Uterus (tissue), 4 donors: ENCODE measurements at places on chromosomes 5 and 9. TPM values are rescaled to one million over a fixed set of nuclear protein-coding genes. Genes with fewer than 3 reads are reported as not detected.

The BRINP1 gene
- not detected for total RNA-seq

The CARD6 gene
- 12.5 TPM for total RNA-seq

The ATP10B gene
- total RNA-seq: 0.29 TPM

The ZBED3 gene
- 5.9 TPM for total RNA-seq

The PCDHGA8 gene
- 0.59 TPM for total RNA-seq

The ZFP2 gene
- total RNA-seq: 0.26 TPM

The GLRA1 gene
- not detected for total RNA-seq

The TMCO6 gene
- total RNA-seq: 20.4 TPM

The MAPK9 gene
- 45.1 TPM for total RNA-seq

The MAPKAP1 gene
- total RNA-seq: 63.0 TPM

The LCN2 gene
- not detected for total RNA-seq

The MARCHF3 gene
- total RNA-seq: 7.4 TPM

The UNC5A gene
- not detected for total RNA-seq

The EDIL3 gene
- total RNA-seq: 27.1 TPM

The SPTAN1 gene
- 244 TPM for total RNA-seq

The MRPS27 gene
- 45.9 TPM for total RNA-seq

The TRIM7 gene
- total RNA-seq: 7.7 TPM

The UGT3A1 gene
- total RNA-seq: not detected

The WDR31 gene
- total RNA-seq: 3.6 TPM

The CCDC183 gene
- 2.0 TPM for total RNA-seq

The ABL1 gene
- 87.1 TPM for total RNA-seq

The FGFR4 gene
- total RNA-seq: 2.1 TPM

The SH3GL2 gene
- 7.0 TPM for total RNA-seq

The AQP3 gene
- 14.4 TPM for total RNA-seq

The FOXE1 gene
- total RNA-seq: not detected

The GAPT gene
- 6.8 TPM for total RNA-seq

The PRRC2B gene
- total RNA-seq: 81.5 TPM

The PCDHA9 gene
- 1.2 TPM for total RNA-seq

The EQTN gene
- total RNA-seq: not detected

The DNM1 gene
- total RNA-seq: 39.0 TPM

The RNF145 gene
- 20.2 TPM for total RNA-seq

The SLC34A3 gene
- total RNA-seq: not detected

The CKMT2 gene
- 3.5 TPM for total RNA-seq

The ENTPD2 gene
- 2.4 TPM for total RNA-seq

The PDLIM7 gene
- 102 TPM for total RNA-seq

The SPINK7 gene
- total RNA-seq: not detected

The RETREG1 gene
- total RNA-seq: 0.51 TPM

The DAPK1 gene
- 36.2 TPM for total RNA-seq

The CTSV gene
- not detected for total RNA-seq

The RAD23B gene
- 92.9 TPM for total RNA-seq

The NIM1K gene
- 0.26 TPM for total RNA-seq

The NEUROG1 gene
- not detected for total RNA-seq

The HAVCR2 gene
- 1.0 TPM for total RNA-seq

The IPO11 gene
- total RNA-seq: 46.2 TPM

The LCN10 gene
- 0.55 TPM for total RNA-seq

The GPR151 gene
- total RNA-seq: not detected

The STK32A gene
- 2.0 TPM for total RNA-seq

The SLC25A48 gene
- not detected for total RNA-seq

The GRM6 gene
- total RNA-seq: not detected

The DRD1 gene
- total RNA-seq: not detected

The AFAP1L1 gene
- 22.8 TPM for total RNA-seq
